Thymus (tissue), 14 donors: ENCODE measurements at places on chromosomes 11 and 22. TPM values are rescaled to one million over a fixed set of nuclear protein-coding genes. Genes with fewer than 3 reads are reported as not detected.

GRCh38 chr11:71572811-71573210 is 7.4 kb downstream of the KRTAP5-10 start:
- no peak overlapping the region for H3K27ac ChIP-seq
- no peaks in the 10 kb centered on the region for H3K4me1 ChIP-seq
- no peaks in the 10 kb centered on the region for H3K36me3 ChIP-seq
- H3K27me3 ChIP-seq, result peaks cover 6% of the 10 kb centered on the region
- H3K4me3 ChIP-seq, result no peak overlapping the region
- no peak for DNase-seq

- peaks cover 16% of the 10 kb centered on the region for H3K27me3 ChIP-seq
- H3K4me3 ChIP-seq, result no peak overlapping the region
- H3K27ac ChIP-seq, result no peak overlapping the region
- no peaks in the 10 kb centered on the region for H3K36me3 ChIP-seq
- H3K4me1 ChIP-seq, result no peaks in the 10 kb centered on the region
These were observed 3.7 kb upstream of the MUC5AC start for GRCh38 chr11:1153951-1154493.

DNA sequence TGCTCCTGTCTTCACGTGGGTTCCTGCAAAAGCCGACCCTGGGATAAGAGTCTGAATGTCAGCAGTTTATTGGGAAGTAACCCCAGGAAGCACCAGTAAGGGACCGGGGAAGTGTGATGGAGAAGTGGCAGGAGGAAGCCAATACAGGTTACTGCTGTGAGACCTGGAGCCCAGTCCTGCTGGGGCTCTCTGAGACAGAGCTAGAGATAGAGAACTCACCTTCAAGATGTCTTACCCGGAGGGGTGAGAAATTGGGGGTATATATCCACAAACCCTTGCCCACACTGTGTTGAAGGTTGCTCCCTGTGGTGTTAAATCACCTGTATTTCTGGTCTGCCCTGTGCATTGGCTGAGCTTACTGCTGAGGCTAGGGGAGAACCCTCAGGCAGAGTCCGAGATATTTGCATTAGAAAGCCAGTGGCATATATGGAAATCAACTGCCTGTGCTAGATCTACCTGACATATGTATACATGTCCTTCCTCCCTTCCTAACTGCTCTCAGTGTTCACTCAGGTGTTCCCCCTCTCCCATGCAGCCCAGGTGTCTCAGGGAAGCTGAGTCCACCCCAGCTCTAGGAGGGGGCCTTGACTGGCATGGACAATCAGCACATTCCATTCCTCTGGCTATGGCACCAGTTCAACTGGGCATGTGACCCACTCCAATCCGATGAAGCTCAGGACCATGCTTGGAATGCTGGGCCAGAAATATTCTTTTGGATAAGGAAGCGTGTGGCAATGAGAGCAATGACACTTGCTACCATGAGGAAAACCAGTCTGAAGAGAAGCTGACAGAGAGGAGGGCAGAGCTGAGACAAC is 6.8 kb upstream of the MICAL2 start:
- no peak for DNase-seq
- H3K36me3 ChIP-seq, result no peaks in the 10 kb centered on the region
- H3K4me1 ChIP-seq, result peaks cover 27% of the 10 kb centered on the region
- H3K4me3 ChIP-seq, result no peak overlapping the region

DNA sequence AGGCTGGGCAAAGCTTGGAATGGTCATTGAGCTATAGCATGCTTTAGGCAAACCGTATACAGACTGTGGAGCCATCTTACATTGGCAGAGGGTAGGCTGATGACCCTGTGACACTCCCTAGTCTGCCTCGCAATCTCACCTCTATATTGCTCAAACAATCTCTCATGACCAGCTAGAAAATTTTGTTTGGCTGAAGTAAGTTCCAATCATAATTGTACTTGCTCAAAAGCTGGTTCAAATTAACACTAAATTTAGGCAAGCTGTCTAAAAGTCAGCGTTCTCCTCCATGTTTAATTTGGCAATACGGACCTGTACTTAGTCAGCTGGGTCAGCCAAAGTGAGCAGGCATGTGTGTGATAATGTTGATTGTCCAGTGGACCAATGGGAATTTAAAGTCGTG is 133.0 kb downstream of the SWAP70 start:
- H3K27ac ChIP-seq, result no peak overlapping the region
- no peak overlapping the region for H3K4me3 ChIP-seq
- no peaks in the 10 kb centered on the region for H3K27me3 ChIP-seq
- H3K36me3 ChIP-seq, result no peaks in the 10 kb centered on the region
- H3K4me1 ChIP-seq, result no peaks in the 10 kb centered on the region

DNA sequence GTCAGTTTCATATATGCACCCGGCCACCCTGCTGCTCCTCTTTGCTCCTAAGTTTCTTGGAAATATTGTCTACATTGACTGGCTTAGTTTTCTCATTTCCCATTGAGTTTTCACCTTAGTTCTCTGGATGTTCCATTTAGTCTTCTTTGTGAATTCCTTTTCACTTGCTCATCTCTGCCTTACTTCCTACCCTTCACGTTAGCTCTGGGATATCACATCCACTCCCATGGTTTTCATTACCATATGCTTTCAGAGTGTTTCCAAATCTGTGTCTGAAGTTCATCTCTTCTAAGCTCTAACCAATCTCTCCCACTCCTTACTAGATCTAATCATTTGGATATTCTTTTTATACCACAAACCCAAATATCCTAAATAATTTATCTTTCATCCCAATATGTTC is 226.4 kb downstream of the FAM76B start:
- no peaks in the 10 kb centered on the region for H3K36me3 ChIP-seq
- H3K4me3 ChIP-seq, result no peak overlapping the region
- no peak for DNase-seq
- H3K4me1 ChIP-seq, result no peaks in the 10 kb centered on the region
- no peaks in the 10 kb centered on the region for H3K27me3 ChIP-seq

GRCh38 chr22:43185860-43186261 is 1.1 kb downstream of the TTLL12 start:
- no peak overlapping the region for H3K4me3 ChIP-seq
- H3K27ac ChIP-seq, result no peak overlapping the region
- no peaks in the 10 kb centered on the region for H3K27me3 ChIP-seq

- DNase-seq, result no peak
- H3K36me3 ChIP-seq, result no peaks in the 10 kb centered on the region
- no peaks in the 10 kb centered on the region for H3K4me1 ChIP-seq
- no peak overlapping the region for H3K4me3 ChIP-seq
These were observed 589.5 kb downstream of the OPCML start for GRCh38 chr11:132942611-132943356.

DNA sequence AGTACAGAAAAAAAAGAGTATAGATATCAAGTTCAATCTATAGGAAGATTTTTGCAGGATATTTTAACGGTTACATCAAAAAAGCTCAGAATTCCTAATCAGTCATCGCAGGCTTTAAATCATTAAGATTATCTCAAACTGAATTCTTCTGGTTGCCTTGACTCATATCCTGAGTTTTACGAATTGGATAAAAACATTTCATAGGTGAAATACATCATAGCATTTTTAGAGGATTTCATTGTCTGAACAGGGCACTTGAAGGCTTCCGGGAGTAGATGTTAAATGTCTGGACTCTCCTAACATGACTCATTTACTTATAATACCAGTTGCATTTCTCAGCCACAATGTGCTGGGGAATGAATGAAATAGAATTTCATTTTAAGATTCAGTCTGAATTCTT is 2216.6 kb upstream of the RAG2 start:
- no peak overlapping the region for H3K27ac ChIP-seq
- no peak for DNase-seq
- H3K4me3 ChIP-seq, result no peak overlapping the region
- no peaks in the 10 kb centered on the region for H3K4me1 ChIP-seq

- H3K27ac ChIP-seq, result no peak overlapping the region
- no peaks in the 10 kb centered on the region for H3K27me3 ChIP-seq
- DNase-seq, result no peak
- H3K36me3 ChIP-seq, result no peaks in the 10 kb centered on the region
These were observed 49.7 kb downstream of the RTL6 start for GRCh38 chr22:44448271-44448830.

GRCh38 chr11:82599836-82600235 is 133.8 kb downstream of the FAM181B start:
- no peaks in the 10 kb centered on the region for H3K27me3 ChIP-seq
- H3K36me3 ChIP-seq, result no peaks in the 10 kb centered on the region
- H3K4me1 ChIP-seq, result no peaks in the 10 kb centered on the region
- no peak overlapping the region for H3K27ac ChIP-seq

GRCh38 chr22:17788528-17789378 is 14.5 kb upstream of the BID start:
- no peaks in the 10 kb centered on the region for H3K27me3 ChIP-seq
- no peak for DNase-seq
- H3K36me3 ChIP-seq, result no peaks in the 10 kb centered on the region
- no peak overlapping the region for H3K27ac ChIP-seq
- H3K4me3 ChIP-seq, result no peak overlapping the region
- H3K4me1 ChIP-seq, result peaks cover 14% of the 10 kb centered on the region

- H3K4me1 ChIP-seq, result peaks cover 3% of the 10 kb centered on the region
- H3K4me3 ChIP-seq, result no peak overlapping the region
- DNase-seq, result no peak
- peaks cover 22% of the 10 kb centered on the region for H3K27me3 ChIP-seq
- H3K27ac ChIP-seq, result no peak overlapping the region
These were observed 886 bp upstream of the P4HA3 start for GRCh38 chr11:74312326-74312725.

- no peaks in the 10 kb centered on the region for H3K27me3 ChIP-seq
- no peak overlapping the region for H3K27ac ChIP-seq
- H3K4me1 ChIP-seq, result no peaks in the 10 kb centered on the region
These were observed 854.5 kb downstream of the BRD1 start for GRCh38 chr22:48972979-48973693.

DNA sequence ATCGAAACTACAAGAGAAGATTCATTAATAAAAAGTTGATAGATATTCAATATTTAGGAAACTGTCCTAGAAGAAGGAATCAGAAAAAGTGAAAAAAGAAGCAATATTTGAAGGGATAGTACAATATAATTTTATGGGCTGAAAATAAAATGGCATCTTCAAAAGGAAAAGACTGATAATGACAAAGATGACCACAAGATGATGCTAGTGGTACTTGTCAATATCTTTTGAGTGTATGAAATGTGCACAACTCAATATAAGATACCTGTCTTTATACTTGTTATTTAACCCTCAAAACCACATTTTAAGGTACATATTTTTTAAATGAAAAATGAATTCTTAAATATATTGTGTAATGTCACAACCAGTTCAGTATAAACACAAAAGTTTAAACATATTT is 1059.6 kb upstream of the RAG2 start:
- no peak overlapping the region for H3K4me3 ChIP-seq
- no peak overlapping the region for H3K27ac ChIP-seq
- no peaks in the 10 kb centered on the region for H3K4me1 ChIP-seq
- no peak for DNase-seq
- no peaks in the 10 kb centered on the region for H3K36me3 ChIP-seq

DNA sequence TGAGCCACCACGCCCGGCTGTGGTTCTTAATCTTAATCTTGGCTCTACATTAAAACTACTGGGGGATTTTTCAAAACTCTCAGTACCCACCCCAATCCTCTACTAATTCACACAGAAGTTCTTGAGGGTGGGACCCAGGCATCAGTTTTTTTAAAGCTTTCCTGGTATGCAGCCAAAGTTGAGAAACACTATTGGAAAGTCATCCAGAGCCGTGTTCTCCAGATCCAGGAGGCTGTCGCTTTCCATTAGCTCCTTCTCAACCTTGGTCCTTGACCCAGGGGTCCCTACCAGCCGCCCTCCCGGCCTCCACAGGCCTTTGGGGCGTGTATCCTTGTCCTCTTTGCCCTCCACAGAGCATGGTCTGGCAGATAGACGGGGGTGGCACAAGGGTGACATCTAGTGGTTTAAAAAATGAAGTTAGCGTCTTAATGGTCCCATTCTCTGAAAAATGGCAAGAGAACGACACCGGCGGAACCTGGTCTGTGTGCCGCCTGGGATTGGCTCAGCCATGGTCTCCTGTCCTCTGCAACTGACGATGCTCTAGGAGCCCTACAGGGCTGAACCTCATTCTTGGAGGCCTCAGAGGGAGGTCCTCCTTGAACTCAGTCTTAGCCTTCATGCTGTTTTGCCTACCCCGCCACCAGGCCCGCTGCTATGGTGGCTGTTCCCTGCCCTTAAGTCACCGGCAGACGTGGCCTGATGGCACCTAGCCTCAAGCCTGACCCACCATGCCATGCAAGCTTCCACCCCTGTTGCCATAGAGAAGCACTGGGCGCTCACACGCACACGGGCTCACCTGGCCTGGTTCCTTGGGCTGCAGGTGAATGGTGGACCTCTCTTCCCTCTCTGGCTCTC is 152.0 kb upstream of the SYN3 start:
- no peaks in the 10 kb centered on the region for H3K4me1 ChIP-seq
- H3K27me3 ChIP-seq, result peaks cover 2% of the 10 kb centered on the region
- no peaks in the 10 kb centered on the region for H3K36me3 ChIP-seq
- no peak overlapping the region for H3K27ac ChIP-seq
- H3K4me3 ChIP-seq, result no peak overlapping the region

CD3D gene
- 1,261 TPM for total RNA-seq

ZNF70 gene
- 1.4 TPM for total RNA-seq

IGLL1 gene
- total RNA-seq, result 78.6 TPM

MFRP gene
- not detected for total RNA-seq

EHBP1L1 gene
- 19.9 TPM for total RNA-seq
